ENCODE measurements at places on chromosomes 16 and 17. TPM values are rescaled to one million over a fixed set of nuclear protein-coding genes. Genes with fewer than 3 reads are reported as not detected.

GRCh38 chr16:16083421-16084156, 134.2 kb downstream of the ABCC1 start:
- H3K4me3 ChIP-seq: no peak overlapping the region
- no peak for DNase-seq
- H3K36me3 ChIP-seq: peaks cover 5% of the 10 kb centered on the region
- no peaks in the 10 kb centered on the region for H3K27me3 ChIP-seq

GRCh38 chr16:53061701-53062159, 6.9 kb downstream of the CHD9 start:
- H3K36me3 ChIP-seq: no peaks in the 10 kb centered on the region
- peaks cover 36% of the 10 kb centered on the region for H3K4me1 ChIP-seq
- H3K27ac ChIP-seq: peak overlapping the region; percentile 5
- no peaks in the 10 kb centered on the region for H3K27me3 ChIP-seq
- H3K4me3 ChIP-seq: no peak overlapping the region

ACSM5 gene
- total RNA-seq: 4.8 TPM

DNA sequence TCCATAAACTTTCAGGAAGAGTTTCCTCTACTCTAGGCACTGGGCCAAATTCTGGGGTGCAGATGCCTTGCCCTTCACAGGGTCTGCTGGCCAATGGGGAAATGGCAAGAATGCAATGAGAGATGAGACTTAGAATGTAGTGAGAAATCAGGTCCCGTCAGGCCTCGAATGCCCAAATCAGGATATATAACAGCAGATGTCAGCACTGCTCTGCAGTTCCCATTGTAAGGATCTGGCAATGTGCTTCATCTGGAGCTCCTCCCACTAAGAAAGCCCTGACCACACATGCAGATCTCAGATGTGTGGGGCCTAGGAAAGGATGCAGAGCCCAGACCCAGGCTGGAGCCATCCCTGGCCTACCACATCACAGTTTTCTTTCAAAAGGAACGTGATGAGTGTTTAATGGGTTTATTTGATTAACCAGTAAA, 13.9 kb upstream of the LPCAT2 start:
- H3K36me3 ChIP-seq: no peaks in the 10 kb centered on the region
- H3K4me1 ChIP-seq: no peaks in the 10 kb centered on the region
- no peak overlapping the region for H3K27ac ChIP-seq
- DNase-seq: no peak
- no peak overlapping the region for H3K4me3 ChIP-seq

Data from psoas muscle (tissue), 8 donors.